ENCODE measurements at places on chromosomes 2 and 18.

- DNase-seq = no peak
Measured at GRCh38 chr2:39913648-39914461, 134.8 kb upstream of the THUMPD2 start.

GRCh38 chr2:26302846-26303245, 43.1 kb upstream of the SELENOI start:
- no peak for DNase-seq

DNA sequence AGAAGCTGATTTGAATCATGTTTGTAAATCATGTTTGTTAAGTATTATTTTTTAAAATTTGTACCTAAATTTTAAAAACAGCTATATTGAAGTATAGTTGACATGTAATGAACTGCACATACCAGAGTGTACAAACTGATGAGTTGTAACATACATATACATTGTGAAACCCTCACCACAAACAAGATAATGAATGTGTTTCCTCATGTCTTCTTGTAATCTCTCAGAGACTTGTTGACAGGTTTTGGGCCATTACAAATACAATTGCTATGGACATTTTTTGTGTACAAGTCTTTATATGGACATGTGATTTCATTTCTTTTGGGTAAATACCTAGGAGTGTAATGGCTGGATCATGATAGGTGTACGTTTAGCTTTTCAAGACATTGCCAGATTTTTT, 21.5 kb downstream of the WDR43 start:
- no peak for DNase-seq

GRCh38 chr2:8709611-8710010, 27.8 kb downstream of the ID2 start:
- no peak for DNase-seq

DNA sequence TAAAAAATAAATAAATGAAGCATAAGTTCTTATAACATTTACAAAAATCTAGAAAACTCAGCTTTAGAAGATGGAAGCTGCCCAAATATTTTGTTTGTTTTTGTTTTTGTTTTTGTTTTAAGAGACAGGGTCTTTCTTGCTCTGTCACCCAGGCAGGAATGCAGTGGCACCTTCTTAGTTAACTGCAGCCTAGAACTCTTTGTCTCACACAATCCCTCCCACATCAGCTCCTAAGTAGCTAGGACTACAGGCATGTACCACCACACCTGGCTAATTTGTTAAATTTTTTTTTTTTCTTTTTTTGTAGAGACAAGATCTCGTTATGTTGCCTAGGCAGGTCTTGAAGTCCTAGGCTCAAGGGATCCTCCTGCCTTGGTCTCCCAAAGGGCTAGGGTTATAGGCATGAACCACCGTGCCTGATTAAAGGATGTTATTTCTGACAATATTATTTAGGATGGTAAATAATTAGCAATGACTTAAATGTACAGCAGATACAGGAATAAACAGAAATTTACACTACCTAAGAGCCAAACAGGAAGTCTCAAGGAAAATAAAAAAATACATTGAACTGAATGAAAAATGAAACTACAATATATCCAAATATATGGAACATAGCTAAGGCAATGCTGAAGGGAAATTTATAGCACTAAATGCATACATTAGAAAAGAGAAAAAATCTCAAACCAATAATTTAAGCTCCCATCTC, 17.2 kb downstream of the SESTD1 start:
- DNase-seq = no peak

DNA sequence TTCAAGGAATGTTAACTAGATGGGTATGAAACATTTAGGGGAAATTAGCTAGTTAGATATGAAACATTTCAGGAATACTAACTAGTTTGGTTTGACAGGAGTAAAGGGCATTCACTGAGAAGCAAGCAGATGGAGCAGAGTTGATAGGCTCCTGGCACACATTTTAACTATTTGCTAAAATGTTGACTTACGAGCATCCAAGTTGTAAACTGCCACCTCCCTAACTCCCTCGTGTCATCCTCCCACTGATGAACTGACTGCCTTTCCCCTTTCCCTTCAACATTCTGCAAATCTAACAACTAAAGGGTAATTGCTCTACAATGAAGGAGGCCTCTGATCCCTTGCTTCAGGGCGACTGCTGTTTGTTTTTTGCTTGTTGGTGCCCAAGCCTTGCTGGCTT, 580.4 kb upstream of the FAM98A start:
- DNase-seq = no peak

DNA sequence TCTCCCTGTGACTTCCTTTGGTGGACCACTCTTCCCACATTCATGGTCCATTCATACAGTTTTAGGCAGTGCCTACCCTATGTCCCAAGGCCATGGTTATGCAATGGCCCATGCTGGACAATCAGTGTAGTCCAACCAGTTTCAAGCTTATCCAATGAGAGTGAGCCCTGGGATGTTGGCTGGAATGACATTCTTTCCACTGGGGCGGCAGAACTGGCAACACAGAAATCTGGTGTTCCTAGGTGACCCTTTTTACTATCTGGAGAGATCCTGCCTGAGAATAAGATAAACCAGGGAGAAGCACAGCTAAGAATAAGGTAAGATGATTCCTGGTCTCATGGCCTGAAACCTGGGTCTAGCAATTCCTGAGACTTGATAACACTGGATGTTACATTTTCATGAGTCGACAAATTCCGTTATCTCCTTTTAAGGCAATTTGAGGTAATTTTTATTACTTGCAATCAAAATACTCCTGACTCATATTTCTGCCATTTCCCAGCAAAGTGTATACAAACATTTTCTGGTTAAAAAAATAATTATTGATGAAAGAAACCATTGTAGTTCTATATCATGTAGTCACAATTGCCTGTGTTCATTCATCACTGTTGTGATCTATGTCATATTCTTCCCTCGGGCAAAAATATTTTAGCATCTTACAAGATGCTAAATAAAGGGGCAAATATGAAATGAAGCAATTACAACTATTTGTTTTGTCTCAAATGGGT, 271.5 kb upstream of the LYPD1 start:
- no peak for DNase-seq
